ENCODE measurements at places on chromosomes 3 and 15.

DNA sequence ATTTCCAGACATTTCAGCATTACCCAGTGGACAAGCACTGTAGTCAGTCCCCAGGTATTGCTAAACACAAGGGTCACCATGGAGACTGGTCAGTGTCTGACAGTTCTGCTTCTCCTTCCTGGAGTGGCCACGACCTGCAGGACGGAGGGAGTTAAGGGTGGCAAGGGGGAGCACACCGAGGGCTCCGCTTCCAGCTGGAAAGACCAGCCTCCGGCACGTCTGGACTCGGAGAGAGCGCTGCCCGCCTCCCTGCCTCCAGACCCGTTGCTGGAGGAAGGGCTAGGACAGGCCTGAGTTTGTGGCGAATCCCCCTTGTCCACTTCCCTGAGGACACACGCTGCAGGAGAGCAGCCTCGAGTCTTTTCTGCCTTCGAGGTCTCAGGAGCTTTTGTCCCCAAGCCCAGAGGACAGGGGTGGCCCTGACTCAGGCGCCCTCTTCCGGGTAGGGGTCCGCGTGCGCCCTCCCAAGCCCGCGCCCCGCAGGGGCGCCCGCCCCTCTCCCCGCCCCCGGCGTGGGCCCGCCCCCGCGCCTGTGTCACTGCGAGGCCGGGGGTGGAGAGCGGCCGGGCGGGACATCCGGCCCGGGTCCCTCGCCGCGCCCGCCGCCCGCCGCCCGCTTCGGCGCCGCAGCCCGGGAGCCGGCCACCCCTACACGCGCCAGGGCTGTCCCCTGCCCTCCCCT is at the start of gene CHST14:
TSS of gene CHST14 (plus strand) at position 562 of the 682 bp plus-strand sequence. CDS start 230 bp downstream, outside the sequence.
- no peak for DNase-seq

DNA sequence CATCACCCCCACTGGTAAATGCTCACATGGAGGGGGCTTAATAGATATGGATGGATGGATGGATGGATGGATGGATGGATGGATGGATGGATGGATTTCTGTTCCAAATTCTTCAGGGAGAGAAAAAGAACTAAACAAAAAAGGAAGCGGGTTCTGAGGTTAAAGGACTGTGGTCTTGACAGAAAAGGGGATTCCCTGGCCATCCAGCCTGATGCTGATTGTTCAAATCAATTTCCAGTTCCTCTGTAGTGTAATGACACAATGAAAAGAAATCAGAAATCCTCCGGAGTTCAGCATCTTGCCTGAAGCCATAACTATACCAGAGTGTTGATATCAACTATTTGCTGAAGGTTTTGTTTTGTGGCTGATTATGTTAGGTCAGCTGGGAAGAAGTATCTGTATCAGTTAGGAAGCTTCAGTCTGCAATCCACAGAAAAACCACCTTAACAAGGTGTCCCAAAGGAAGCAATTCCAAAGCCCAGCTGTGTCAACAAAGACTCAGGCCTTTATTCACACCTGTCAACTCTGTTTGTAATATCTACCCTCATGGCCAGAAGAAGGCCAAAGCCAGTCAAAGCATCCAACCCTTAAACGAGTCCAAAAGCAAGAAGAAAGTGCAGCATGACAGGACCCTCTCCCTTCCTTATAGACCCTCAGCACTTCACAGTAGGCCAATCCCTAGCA is 24.5 kb upstream of the RASA2 start:
- DNase-seq: no peak

GRCh38 chr3:196967412-196968232 is 1.0 kb downstream of the PIGZ start:
- no peak for DNase-seq

DNA sequence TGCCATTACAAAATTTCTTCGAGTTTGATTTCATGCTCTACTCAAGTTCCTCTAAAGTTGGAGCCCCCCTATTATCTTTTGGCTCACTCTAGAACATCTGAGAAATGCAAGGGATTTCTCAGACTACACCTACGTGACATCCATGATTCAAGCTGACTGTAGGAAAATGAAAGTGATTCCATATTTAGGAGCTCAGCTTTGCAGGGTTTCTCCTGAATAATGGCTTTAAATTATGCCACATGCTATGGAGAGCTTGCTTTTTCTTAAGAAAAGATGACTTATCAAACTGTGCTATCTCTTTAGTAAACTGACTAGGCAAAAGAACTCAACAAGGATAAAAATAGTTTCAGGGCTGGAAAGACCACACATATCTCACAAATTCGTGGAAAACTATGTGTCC is 292.1 kb downstream of the LSAMP start:
- DNase-seq: no peak

GRCh38 chr3:134325706-134326105 is 48.5 kb downstream of the AMOTL2 start:
- no peak for DNase-seq

DNA sequence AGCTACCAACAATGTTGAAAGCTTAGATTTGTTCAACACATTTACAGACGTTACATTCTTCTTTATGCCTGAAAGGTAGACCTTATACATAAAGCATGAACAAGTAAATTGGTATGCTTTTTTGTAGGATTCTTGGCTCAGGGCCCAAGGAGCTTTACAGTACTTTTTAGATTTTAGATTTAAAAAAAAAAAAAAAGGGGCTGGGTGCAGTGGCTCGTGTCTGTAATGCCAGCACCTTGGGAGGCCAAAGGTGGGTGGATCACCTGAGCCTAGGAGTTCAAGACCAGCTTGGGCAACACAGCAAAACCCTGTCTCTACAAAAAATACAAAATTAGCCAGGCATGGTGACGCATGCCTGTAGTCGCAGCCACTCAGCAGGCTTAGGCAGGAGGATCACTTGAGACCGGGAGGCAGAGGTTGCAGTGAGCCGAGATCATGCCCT is 39.7 kb downstream of the MEF2A start:
- DNase-seq: no peak

- no peak for DNase-seq
Observed at GRCh38 chr15:95718441-95718840, 612.1 kb upstream of the NR2F2 start.

- no peak for DNase-seq
Observed at GRCh38 chr3:11668243-11669235, 24.8 kb upstream of the VGLL4 start.

GRCh38 chr3:134094491-134094890 is 64.8 kb upstream of the SLCO2A1 start:
- DNase-seq: peak; percentile 37

GRCh38 chr3:124923833-124924232 is 10.7 kb downstream of the MUC13 start:
- DNase-seq: no peak

DNA sequence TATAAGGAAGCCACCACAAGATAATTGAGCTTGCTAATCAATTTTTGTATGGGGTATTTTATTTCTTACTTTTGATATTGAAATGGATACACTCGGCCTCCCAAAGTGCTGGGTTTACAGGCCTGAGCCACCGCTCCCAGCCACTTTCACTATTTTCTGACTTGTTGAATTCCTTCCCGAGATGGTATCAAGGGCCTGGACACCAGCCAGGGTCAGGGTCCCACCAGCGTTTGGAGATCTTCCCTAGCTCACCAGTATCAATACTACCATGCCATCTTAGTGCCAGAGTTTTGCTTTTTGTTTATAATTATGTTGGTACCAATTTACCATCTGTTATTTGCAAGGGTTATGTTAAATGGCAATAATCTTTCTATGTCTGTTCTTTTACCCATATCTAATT is 5.5 kb upstream of the SELENOT start:
- no peak for DNase-seq

DNA sequence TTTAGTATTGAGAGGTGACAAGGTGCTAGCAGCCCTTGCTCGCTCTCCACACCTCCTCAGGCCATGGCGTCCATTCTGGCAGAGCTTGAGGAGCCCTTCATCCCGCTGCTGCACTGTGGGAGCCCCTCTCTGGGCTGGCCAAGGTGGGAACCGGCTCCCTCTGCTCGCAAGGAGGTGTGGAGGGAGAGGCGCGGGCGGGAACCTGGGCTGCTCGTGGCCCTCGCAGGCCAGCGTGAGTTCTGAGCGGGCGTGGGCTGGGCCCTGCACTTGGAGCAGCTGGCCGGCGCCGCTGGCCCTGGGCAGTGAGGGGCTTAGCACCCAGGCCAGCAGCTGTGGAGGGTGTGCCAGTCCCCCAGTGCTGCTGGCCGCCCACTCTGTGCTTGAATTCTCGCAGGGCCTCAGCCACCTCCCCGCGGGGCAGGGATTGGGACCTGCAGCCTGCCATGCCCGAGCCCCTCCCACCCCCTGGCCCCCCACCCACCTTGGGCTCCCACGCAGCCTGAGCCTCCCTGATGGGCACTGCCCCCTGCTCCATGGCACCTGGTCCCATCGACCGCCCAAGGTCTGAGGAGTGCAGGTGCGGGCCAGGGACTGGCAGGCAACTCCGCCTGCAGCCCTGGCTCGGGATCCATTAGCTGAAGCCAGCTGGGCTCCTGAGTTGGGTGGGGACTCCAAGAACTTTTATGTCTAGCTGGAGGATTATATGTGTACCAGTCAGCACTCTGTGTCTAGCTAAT is 785.2 kb downstream of the DIPK2A start:
- DNase-seq: no peak

- no peak for DNase-seq
Observed at GRCh38 chr3:158452334-158452733, 118.7 kb upstream of the MLF1 start.

GRCh38 chr3:52912885-52913731 is 15.8 kb upstream of the STIMATE start:
- no peak for DNase-seq

- DNase-seq: no peak
Observed at GRCh38 chr15:49900903-49901235, 218.2 kb downstream of the ATP8B4 start.

DNA sequence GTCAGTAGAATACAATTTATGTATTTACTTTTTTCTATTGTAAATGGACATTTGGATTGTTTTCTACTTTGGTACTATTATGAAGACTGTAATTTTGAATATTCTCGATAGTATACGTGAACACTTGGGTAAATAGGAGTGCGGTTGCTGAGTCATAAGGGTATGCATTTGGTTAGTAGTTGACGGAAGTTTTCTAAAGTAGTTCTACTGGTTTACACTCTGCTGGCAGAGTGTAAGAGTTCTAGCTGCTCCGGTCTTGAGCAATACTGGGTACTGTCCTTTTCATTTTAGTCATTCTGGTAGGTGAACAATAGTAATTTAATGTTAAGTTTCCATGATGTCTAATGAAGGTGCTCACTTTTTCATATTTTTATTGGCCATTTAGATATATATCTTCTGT is 70.0 kb downstream of the MEF2A start:
- no peak for DNase-seq

GRCh38 chr3:32184187-32184730 is 54.2 kb upstream of the CMTM8 start:
- no peak for DNase-seq

- no peak for DNase-seq
Observed at GRCh38 chr3:141429371-141430035, 57.3 kb upstream of the RASA2 start.

- no peak for DNase-seq
Observed at GRCh38 chr3:411226-411625, 214.7 kb downstream of the CHL1 start.

GRCh38 chr3:16570113-16570512 is 35.1 kb downstream of the DAZL start:
- no peak for DNase-seq

DNA sequence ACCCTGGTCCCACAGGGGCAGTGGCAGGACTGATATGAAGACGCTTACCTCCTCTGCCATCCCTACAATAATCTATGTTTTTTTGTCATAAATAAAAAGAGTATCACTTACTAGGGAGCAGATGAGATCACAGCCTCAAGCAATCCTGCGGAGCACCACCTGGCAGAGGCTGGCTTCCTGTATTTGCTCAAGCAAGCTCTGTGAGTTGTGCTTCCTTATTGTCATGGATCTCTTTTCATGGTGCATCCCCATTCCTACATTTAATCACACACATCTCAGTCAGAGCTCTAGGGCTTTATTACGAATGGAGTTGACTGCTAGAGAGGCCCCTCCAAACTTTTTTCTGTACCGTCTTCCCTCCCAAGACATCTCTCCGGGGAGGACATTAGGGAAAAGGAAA is 186.0 kb downstream of the UBE2E2 start:
- DNase-seq: no peak

DNA sequence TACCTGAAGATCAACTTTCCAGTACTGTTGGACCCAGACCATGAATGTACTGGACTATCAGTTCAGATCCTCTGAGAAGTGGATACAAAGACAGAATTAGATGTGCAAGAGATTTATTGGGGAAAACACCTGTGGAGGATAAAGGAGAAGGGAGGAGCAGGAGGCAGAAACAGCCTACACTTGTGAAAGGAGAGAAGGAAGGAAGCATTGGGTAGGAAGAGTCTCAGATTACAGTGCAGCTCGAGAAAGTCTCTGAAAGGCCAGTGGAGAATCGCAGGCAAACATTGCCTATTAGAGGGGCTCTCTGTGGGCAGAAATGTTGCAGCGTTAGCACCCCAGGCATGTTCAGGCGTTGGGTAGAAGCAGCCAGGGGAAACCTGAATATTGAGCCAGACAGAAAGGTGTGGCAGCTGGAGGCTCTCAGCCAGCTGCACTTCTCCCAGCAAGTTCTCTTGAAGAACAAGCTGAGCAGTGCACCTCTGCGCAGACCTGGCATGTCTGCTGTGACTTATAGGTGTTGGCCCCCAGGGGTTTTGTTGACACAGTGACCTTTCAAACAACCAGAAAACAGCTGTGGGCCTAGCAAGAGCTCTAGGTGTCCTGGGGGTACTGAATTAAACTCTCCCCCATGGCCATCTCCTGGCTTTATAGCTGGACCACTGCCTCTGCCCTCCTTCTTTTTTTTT is 7.0 kb downstream of the CHST14 start:
- DNase-seq: no peak

GRCh38 chr3:46912986-46913385 is 35.5 kb downstream of the PTH1R start:
- DNase-seq: no peak

DNA sequence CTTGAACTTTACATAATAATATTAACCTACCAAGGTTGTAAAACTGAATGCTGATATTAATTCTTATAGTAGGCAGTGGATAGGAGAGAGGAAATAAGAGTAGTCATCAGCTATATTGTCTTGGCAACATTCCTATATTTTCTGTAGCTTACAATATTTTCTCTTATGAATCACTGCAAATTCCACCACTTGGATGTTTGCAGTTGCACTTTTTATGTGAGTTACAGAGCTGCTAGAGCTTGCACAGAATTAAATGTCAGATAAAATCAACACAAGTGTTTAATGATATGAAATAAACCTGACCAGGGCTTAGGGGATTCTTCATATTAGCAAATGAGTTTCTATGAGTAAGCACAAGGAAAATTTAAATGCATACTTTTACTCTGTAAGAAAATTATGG is 1710.1 kb downstream of the SI start:
- no peak for DNase-seq

GRCh38 chr3:190024912-190025311 is 95.8 kb downstream of the P3H2 start:
- no peak for DNase-seq

GRCh38 chr3:160130071-160130470 is 95.2 kb upstream of the C3orf80 start:
- no peak for DNase-seq

GRCh38 chr3:13088028-13089006 is 15.1 kb upstream of the IQSEC1 start:
- DNase-seq: no peak

Measured in AG04449 (cell line).